AML-193 (cell line): ENCODE measurements at places on chromosomes 4 and X.

- DNase-seq = no peak
Measured at GRCh38 chrX:23766650-23767551, 16.1 kb upstream of the SAT1 start.

- peak; percentile 54 for DNase-seq
Measured at GRCh38 chrX:41705680-41706374, 17.1 kb downstream of the GPR34 start.

GRCh38 chr4:23773884-23774636 lies 115.8 kb downstream of the PPARGC1A start:
- no peak for DNase-seq

DNA sequence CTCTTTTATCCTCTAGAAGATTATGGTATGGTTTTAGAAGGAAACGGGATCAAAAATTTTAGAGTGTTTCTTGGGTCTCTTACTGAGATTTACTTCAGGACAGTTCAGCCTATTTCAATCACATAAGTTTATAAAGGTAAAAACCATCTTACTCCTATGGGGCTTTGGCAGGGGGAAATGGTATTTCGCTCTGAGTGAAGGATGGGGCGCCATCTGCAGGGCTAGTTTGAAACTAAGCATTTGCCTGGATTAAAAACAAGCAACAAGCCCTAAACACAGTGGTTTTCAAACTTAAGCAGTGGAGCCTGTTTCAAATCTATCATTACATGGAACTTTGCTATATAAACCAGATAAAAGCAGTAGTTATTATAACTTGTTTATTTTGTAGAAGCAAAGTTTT lies 361.5 kb upstream of the FMR1 start:
- DNase-seq = no peak

DNA sequence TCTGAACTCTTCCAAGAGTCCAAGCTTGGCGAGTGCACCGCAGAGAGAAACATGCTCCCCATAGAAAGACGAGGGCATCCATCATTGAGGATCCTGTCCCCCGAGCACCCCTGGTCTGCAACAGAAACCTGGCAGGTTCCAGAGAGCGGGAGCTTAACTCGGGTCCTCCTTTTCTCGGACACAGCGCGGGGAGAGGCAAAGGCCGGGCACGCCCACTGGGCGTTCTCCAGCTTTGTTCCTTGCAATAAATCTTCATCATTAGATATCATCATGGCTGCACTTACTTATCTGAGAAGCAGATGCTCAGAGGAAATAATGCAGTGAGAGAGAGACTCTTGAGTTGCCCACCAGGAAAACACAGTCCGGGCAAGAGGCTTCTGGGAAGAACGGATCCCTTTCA lies 90.1 kb upstream of the PSAPL1 start:
- DNase-seq = no peak

GRCh38 chr4:71375494-71375893 lies 36.7 kb downstream of the SLC4A4 start:
- DNase-seq = no peak

DNA sequence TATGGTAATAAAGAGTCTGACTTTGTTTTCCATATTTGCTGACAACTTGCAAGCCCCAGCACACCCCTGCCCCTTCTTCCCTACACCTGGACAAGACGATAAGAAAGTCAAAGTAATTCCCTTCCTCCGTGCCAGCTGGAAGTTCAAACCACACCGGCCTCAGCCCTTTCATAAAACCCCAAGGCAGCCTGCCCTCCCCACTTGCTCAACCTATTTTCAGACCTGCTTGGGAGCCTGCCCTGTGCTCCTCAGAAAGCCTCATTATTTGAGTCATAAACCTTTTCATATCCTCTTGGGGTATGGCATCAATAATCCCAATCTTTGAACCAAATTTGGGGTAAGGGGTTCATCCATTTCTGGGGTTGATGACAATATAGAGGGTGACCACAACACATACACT lies 29.5 kb downstream of the NIPAL1 start:
- DNase-seq = no peak

DNA sequence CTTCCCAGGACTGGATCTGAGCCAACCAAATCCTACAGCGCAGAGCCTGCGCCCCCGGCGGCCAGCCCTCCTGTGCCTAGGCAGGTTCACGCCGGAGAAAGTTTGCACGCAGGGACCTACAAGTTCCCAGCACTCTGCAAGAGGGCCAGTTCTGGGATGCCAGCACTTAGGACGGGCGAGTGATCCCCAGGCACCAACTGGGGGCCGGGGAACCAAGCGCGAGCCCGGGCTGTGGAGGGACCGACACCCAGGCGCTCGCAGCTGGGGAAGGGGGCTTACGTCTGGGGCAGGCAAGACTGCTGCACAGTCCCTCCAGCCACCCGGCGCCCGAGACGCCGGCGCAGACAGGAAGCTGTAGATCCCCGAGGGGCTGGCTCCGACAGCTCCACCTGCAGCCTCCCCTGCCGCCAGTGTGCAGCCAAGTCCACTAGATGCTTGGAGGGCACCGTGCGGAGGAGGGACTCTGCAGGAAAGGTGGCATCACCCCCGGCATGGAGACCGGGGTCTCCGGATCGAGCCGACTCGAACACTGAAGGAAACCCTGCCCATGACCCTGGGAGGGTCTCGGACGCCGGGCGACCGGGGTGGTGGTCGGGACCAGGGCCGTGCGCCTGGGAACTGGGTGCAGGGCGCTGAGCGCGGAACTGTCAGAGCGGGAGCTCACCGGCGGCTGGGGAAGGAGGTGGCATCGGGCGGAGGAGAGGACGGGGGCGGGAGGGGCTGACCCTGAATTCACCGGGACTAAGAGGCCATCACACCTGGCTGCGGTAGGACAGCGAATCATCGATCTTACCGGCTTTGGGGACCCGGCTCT lies 566 bp downstream of the CORIN start:
- no peak for DNase-seq

GRCh38 chr4:73404042-73404441 lies at the start of gene ALB:
Gene ALB (plus strand): TSS chr4:73404287. CDS start chr4:73404328, 41 bp downstream.
- DNase-seq = no peak

DNA sequence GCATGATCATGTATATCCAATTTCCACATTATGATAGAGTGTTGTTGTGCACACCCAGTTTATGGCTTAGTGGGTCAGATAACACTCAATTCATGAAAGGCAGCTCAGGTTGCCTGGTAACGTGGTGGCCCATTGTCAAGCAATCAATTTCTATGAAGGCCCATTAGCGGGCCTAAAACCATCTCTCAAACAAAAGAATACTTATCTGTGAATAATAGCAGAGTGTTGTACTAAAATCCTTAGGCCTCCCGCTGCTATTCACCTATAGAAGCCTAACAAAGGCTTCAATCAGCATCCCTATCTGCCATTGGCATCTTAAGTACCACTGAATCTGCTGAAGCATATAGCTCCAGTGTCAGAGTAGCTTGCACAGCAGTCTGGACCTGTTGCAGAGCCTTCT lies 849.6 kb upstream of the POU3F4 start:
- no peak for DNase-seq

- no peak for DNase-seq
Measured at GRCh38 chrX:3215249-3215648, 131.2 kb downstream of the MXRA5 start.

DNA sequence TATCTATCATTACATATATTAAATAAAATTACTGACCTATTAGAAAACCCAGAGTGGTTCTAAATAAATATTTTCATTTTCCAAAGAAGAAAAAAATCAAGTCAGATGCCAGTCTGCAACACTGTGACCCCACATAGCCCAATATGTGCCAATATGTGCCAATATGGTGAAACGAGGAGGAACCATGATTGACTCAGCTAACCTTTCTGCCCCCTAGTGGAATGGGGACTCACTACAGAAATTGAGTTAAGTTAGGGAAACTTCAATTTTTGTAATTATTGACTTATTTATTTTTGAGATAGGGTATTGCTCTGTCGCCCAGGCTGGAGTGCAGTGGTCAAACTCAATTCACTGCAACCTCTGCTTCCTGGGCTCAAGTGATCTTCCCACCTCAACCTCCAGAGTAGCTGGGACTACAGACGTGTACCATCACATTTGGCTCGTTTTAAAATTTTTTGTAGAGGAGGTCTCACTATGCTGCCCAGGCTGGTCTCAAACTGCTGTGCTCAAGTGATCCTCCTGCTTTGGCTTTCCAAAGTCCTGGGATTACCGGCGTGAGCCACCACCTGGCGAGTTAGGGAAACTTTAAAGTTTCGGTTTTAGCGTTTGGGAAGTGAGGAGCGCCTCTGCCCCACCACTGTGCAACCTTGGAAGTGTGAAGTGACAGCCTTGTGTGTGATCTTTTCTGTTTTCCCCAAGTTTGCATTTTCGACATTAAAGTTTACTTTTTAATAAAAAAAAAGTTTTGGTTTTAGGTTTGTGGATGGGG lies 116.8 kb upstream of the SHISA3 start:
- peak; percentile 27 for DNase-seq

DNA sequence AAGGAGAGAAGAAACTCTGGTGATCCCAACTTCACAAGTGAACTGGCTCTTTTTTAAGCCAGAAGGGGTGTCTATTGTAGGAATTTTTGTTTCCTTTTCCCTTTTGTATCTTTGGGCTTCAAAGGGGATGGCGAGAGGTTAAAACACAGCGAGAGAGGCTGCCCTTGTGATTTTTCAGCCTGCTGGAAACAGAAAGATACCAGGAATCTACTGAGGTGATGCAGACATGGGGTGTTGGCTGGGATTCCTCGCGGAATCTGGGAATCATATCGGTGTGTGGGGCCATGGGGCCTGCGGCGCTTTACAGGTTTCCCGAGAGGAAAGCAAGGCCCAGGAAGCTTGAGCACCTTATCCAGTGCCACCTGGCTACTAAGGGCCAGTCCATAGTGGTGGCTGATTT lies 99.4 kb upstream of the STX18 start:
- DNase-seq = no peak

DNA sequence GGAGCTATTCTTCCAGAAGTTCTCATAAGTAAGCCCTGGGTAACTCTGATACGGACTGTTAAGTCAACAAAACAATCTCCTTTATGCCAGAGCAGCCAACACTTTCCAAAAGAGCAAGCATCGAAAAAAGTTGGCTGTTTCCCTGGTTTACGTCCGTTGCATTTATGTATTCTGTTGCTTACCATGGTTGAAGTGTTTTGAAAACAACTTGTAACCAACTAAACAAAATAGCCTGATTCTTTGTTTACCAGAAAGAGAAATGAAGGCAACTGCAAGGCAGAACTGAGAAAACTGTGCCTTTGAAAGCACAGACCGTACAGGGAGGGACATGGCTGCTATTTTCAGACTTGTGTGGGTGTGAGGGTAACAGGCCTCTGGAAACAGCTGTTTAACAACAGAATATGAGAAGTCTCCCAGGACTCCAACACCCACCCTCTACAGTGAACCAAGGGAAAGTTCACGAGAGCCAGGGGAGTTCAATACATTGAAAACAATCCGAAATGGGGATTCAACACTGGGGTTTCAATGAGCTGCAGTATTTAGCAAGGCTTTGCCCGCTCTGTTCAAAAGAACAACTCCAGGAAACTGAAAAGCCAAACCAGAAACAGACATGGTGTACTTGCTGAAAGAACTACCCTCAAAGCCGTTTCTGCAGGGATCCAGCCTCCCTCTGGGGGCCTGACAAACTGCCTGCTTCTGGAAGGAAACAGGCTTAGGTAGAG lies 95.8 kb upstream of the EGFL6 start:
- no peak for DNase-seq

- no peak for DNase-seq
Measured at GRCh38 chr4:116925900-116926457, 159.4 kb downstream of the TRAM1L1 start.

GRCh38 chr4:30716681-30717207 lies 3.4 kb upstream of the PCDH7 start:
- DNase-seq = no peak

GRCh38 chr4:53043055-53043454 lies 180.9 kb downstream of the RASL11B start:
- no peak for DNase-seq

GRCh38 chr4:104093247-104093646 lies 373.5 kb upstream of the TACR3 start:
- DNase-seq = peak; percentile 65

DNA sequence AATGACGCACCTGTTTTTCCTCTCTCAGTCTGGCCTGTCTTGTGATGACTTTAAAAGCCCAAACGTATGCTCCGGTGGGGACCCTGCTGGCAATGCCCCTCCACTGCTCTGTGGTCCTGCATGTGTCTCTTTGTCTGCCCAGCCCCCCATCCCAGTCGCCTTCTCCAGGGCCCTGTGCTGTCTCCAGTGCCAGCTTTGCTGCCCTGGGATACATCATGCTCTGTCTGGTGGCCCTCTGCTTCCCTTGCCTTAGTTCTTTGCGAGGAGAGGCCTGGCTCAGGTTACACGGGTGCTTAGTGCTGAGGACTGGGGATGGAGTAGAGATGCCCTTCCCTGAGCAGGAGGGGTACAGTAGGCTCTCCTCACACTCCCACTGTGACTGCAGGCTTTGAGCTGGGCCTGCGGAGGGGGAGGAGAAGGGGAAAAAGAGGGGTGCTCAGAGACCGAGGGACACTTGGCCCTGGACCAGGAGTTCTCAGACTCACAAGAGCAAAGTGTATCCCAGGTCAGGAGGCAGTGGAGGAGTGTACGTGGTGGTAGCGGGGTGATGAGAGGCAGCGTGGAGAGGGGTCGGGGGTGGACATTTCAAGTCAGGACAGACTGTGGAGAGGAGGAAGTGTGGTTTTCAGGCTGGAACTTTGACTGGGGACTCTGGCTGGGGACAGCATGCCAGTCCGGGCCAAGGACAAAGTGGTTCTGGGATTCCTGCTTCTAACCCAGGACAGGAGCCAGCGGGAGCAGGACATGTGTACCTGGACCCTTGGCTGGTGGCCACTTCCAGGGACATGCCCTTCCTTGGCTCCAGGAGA lies 2.8 kb downstream of the APLN start:
- DNase-seq = no peak

GRCh38 chrX:44989995-44990770 lies 117.2 kb downstream of the KDM6A start:
- no peak for DNase-seq

DNA sequence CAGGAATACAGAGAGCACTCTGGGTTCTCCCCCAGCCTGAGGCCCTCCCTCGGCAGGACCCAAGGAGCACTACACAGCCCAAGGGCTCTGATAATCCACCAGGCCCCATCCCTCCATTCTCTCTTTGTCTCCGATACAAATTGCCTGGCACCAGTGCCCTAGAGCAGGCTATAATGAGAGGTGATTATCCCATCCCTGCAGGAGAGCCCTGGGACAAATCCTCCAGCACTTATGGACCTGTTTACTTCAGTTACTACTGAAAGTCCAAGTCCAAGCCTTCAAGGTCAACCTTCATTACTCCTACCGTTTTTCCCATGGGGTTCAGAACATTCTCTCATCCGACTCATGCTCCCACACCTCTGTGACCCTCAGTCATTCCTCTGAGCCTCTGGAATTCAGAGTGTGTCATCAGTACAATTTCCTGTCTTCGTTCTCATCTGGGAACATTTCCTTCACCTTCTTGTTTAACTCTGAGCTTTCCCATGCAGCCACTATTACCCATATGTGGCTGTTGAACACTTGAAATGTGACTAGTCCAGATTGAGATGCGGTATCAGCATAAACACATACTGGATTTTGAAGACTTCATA lies 299.0 kb downstream of the RAPGEF2 start:
- no peak for DNase-seq

DNA sequence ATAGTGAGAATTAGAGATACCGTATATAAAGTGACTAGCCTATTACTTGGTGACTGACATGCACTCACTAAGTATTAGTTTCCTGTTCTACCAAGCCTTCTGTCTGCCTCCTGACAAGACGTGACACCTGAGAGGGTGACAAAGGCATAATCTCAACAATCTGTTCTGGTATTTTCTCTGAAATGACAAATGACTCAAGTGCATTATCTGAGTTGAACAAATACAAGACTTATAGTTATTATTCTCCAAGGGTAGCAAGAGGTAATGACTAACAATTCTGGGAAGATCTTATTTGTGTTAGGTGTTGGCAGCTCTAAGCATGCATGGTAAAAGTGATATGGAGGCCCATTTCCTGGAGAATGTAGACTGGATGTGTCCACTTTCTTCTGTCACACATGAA lies 60.6 kb downstream of the SYTL5 start:
- no peak for DNase-seq

GRCh38 chrX:68685685-68686084 lies 38.2 kb downstream of the STARD8 start:
- DNase-seq = no peak
